Stimulated activated CD8-positive, alpha-beta memory T cell treated with anti-CD3 and anti-CD28 coated beads, Interleukin-2, amount 100 ng/mL, for 1 hour (primary cell): ENCODE measurements at places on chromosomes 3 and 15.

GRCh38 chr15:29383367-29383766, 113.7 kb upstream of the NSMCE3 start:
- no peak for DNase-seq

GRCh38 chr3:191235331-191236314, 36.6 kb downstream of the OSTN start:
- no peak for DNase-seq

DNA sequence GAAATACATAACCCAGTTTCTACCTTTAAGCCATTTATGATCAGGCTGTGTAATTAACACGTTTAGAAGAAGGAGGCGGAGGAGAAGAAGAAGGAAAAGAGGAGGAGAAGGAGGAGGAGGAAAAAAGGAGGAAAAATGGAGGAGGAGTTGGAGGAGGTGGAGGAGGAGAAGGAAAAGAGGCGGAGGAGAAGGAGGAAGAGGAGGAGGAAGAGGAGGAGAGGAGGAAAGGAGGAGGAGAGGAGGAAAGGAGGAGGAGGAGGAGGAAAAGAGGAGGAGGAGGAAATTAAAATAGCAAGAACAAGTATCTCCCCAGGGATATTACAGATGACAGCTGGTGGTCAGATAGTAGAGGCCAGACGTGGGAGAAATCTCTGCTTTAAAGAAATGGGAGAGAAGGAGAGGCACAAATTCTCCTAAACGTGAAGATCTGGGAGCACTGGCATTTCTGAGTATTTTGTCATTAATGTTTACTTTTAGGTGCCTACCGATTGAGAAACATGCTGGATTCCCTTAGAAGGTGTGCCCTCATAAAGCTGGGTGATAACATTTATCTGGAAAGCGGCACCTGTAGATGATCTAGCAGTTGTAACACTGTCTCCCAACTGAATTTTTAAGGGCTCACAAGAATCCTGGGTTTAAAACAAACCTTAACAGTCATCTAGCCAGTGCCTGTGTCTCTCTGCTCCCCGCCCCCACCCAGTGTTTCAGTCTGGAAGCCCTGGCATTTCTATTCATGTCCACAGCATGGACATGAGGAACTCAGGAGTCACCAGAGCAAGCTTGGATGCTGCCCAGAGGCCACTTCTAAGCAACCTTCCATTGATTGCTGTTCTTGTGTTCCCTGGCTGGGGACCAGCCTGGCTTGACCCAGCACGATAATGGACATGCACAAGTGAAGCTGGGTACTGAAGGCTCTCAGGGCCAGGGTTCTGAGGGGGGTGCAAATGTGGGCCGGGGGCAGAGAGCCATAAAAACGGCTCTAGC, 75.2 kb downstream of the CHRNA7 start:
- DNase-seq: no peak

GRCh38 chr3:11532931-11533391, 110.8 kb downstream of the VGLL4 start:
- no peak for DNase-seq

DNA sequence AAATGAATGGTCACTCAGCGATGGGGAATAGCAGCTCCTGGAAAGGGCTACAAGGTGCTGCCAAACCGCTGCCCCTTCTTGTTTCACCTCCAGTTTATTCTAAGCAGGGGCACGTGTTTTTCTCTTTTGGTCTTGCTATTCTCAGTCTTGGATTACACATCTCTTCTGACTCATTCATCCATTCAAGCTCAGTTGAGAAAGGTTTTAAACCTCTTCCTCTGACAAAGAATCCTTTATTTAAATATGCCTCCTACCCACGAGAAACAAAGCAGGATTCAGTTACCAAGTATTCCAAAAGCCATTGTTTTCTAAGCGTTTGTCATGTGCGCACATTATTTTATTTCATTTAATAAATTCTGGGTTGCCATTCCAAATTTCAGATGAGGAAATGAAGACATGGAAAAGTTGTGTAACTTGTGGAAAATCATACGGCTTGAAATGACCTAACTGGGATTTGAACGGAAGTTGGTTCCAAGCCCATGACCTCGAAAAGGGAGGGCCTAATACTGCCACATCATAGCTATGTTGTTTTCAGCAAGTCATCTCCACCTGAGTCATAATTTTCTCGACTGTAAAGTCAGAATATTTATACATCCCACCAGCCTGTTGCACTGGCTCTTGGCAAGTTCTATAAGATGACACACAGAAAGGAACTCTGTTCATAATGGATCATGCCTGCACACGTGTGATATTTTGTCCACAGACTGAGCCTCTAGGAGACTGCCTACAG, 292.0 kb upstream of the SLCO3A1 start:
- no peak for DNase-seq
